ENCODE measurements at places on chromosomes 5 and 9.

- no peak for DNase-seq
Observed at GRCh38 chr5:107618242-107618641, 52.5 kb downstream of the EFNA5 start.

- no peak for DNase-seq
Observed at GRCh38 chr5:170917113-170917512, 55.3 kb downstream of the RANBP17 start.

- no peak for DNase-seq
Observed at GRCh38 chr5:178384816-178385495, 152.4 kb upstream of the PHYKPL start.

- DNase-seq: no peak
Observed at GRCh38 chr5:122155546-122155945, 26.2 kb downstream of the ZNF474 start.

- no peak for DNase-seq
Observed at GRCh38 chr9:12069366-12069765, 623.8 kb upstream of the TYRP1 start.

DNA sequence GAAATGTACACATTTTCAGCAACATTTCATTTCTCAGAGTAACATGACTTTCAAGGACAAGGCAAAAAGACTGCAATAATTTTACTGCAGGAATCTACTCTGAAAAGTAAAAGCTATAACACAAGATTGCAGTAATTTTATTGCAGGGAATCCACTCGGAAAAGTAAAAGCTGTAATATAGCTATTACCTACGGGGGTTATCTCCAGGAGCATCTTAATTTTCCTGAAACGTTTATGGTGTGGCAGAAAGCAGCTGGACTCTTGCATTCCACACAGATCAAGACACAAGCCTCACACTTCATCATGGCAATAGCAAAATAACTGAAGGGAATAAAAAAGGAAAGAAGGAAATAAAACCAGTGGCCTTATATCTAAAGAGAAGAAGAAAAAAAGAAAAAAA, 171.2 kb downstream of the TSSK1B start:
- no peak for DNase-seq

DNA sequence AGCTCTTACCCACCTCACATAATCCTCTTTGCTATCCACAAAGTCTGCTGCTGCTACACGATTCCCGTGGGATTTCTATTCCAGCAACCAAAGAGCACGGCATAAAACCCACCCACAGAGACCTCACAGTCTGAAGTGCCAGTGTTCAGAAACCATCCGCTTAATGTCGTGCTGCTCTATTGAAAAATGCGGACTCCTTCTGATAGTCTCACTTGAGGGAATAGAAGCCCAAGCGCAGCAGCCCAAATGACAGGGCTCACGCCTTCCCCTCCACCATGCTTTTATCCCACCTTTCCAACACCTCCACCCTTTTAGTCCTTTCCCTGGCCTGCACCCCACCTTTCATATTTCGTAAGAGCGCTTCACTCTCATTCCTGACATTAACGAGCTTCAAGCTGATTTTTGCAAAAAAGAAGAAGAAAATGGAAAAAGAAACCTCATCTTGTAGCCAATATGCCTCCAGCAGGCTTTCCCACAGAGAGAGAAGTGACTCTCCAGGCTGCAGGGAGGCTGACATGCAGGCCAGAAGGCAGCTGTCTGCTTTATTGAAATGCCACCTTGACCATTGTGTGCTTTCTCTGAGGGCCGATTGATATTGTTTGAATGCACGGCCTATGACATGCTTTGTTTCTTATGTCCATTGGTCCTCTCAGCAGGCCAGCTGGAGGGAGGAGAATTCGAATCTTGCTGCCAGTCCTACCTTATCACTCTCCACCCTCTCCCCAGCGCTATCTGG, 70.6 kb upstream of the PCSK1 start:
- no peak for DNase-seq

GRCh38 chr9:69016191-69017096, 2.5 kb upstream of the PRKACG start:
- no peak for DNase-seq

- DNase-seq: no peak
Observed at GRCh38 chr5:111229221-111229835, 5.1 kb downstream of the CAMK4 start.

DNA sequence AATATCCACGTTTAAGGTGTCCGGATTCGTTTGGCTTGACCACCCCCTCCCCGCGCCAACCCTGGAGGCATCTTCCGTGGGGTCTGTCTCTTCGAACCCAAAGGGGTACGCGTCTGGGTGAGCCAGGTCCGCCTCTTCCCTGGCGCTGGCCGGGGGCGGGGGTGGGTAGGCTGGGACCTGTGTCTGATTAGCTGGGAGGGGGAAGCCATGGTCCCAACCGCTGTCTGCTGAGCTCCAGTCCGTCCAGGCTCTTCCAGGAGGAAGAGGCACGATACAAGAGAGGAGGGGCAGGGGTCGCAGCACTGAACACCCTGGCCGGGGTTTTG, at the start of gene LVRN:
Gene LVRN, plus strand, starts transcription at position 237 of the 326 bp plus-strand sequence. CDS start 143 bp downstream, outside the sequence.
- no peak for DNase-seq

DNA sequence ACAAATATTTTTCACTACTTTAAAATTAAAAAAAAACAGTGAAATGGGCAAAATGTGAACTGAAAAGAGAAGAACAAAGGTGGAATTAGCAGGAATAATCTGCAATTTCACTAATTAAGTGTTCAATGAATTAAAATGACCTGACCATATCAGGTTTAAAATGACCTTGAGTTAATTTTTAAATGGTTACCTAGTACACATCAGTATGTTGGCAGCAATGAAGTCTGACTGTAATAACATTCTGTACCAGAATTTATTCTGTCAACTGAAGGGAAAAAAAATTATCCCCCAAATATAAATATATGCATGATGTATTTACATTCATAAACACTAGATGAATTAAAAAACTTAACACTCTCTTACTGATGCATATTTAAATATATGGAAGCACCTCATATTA, 165.6 kb downstream of the RFX3 start:
- DNase-seq: no peak

- no peak for DNase-seq
Observed at GRCh38 chr5:153676406-153676805, 185.9 kb downstream of the GRIA1 start.

DNA sequence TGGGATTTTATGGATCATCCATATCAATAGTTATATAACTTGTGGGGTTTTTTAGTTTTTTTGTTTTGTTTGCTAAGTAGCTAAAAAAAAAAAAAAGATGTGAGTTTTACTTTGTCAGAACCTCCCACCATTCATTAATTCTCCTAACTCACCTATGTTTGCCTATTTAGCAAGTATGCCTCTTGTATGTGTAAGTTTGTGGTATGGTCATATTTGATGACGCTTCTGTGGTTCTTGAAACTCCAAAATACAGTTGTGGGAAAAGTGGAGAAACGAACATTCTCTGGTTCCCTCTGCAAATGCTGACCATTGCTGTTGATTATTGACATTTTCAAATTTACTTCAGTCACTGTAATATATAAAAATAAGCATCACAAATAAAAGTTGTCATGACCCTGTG, 75.7 kb downstream of the PBX3 start:
- no peak for DNase-seq

DNA sequence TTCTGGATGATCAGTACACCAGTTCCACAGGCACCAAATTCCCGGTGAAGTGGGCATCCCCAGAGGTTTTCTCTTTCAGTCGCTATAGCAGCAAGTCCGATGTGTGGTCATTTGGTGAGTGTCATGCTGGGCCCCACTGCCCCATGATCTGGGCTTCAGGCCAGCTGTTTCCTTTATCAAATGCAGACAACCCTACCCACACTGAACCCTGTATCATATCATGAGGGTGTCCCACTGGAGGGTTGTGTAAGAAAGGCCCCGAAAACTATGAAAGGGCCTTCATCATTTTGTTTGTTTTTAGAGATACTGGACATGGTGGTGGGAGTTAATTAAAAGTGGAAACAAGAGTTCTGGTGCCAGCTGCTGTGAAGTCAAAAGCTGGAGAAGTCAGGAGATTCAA, 20.0 kb upstream of the CYFIP2 start:
- no peak for DNase-seq

DNA sequence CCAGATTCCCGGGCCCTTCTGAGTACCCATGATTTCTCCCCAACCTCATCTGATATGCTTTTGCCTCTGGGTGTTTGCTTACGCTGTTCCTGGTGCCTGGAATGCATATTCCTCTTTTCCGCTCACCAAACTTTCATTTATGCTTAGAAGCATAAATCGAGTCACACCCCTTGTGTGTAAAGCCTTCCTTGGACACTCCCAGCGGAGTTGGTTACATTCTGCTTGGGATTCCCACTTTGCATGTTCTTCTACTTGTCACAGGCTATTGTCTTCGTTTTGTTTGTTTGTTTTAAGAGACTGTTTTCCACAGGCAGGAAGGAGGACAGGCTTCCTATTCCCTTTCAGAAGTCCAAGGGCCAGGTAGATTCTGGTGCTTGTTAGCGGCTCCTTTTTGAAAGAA, 76.5 kb downstream of the SEC61B start:
- DNase-seq: no peak

GRCh38 chr5:179281694-179282093, 63.6 kb downstream of the ADAMTS2 start:
- DNase-seq: no peak

GRCh38 chr5:52799358-52799982, 11.8 kb downstream of the ITGA1 start:
- DNase-seq: no peak

GRCh38 chr9:136306211-136307208, 2.6 kb upstream of the CCDC187 start:
- no peak for DNase-seq

DNA sequence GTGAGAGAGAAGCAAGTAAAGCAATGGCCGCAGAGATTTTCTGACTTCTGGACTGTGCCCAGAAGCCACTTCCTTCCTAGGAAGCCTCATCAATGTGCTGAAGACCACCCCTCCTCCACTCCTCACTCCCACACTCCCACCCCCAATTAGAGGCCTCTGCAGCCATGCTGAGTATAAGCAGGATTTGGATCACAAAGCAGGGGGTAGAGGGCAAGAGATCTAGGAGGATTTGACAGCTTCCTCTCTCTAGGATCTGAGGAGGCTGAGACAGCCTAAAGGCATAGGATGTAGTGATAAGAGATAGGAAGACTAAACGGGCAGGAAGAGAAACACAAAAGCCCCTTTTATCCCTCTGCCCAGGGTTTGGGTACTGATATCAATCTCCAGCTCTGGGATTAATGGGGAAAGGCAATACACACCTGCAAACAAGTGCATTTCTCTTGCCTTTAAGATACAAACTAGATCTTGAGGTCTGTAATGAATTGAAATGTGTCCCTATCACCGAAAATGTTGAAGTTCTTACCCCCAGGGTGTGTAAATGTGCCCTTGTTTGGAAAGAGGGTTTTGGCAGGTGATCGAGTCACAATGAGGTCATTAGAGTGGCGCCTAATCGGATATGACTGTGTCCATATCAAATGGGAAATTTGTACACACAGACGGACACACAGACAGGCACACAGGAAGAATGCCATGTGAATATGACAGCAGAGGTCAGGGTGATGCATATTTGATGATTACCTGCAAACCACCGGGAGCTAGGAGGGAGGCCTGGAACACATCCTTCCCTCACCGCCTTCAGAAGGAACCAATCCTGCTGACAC, 28.5 kb downstream of the KCNV2 start:
- DNase-seq: no peak

DNA sequence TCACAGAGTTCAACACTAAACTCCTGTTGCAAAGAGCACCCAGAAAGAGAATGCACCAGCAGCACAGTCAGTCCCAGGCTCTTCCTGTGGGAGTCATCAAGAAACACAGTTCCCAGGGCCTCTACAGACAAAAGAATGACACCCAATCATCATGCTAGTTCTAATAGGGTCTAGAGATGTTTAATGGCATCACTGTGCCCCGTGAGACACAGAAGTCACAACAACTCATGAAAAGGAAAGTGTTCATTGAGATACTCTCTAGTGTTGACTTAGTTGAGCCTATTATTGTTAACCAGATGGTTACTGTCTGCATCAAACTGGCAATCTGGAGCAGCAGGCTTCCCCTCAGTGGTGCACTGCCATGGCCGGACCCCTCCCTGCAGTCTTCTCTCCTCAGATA, 1.6 kb downstream of the KLHL3 start:
- no peak for DNase-seq

DNA sequence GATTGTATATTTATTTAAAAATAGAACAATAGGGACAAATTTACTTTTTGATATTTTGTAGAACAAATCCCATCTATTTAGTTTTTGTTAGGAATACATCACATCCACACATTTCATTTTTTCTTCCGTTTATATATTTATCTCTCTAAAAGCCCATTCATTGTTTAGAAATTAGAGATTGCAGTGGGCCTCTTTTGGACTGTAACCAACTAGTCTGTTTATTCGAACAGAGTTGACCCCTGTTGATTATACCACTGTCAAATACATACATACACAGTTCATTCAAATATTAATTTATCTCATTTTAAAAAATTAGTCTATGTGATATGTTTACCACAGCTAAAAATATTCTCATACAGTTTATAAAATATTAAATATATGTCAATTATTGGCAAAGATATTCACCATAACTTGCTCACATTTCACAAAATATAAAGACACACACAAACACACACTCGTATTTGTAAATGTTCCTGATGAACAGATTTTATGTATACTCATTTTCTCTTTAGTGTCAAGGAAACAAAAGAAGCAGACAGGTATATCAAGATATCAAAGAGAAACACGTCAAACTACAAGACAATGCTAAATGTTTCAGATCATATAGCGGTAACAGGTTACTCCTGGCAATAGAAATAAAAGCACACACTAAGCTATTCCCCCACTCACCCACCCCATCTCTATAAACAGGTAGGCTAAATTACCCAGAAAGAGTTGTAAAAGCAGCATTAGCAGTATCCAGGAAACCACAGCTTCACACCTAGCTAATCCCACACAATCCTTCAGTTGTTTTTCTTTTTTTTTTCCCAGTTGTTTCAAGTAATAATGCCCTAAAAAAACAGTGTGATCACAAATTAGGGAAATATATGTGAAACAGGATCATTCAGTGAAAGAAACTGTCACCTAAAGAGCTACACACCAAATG, 283.9 kb downstream of the ADAMTS6 start:
- DNase-seq: no peak

- peak; percentile 41 for DNase-seq
Observed at GRCh38 chr9:113622600-113623400, 159.3 kb downstream of the RGS3 start.

DNA sequence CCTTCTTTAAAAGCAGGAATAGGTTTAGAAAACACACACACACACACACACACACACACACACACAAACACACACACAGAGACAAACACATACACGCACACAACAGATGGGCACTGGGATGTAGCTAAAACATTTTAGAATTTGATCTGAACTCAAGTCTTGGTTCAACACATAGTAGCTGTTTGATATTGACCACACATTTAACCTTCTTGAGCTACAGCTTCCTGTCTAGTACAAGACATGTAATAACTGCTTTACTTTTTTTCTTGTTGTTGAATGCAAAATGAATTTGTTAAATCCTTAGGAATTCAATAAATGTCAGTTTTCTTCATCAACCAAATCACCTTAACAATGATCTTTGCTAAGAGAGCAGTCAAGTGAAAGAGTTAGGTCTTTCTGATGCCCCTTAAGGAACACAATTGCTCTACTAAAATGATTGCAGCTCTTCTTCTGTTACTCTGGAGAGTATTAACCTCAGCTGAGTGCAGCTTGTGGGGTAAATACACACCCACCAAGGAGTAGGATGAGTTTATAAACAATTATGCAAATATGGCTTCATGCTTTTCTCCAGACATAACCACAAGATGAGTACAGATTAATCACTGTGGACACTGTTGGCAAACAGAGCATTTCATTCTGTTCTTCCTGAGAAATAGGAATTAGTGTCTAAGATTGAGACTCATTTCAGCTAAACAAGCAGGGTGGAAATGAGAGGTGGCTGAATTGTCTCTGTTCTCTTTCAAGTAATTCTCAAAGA, 302.9 kb upstream of the PAPPA start:
- no peak for DNase-seq
